SJSA1 (cell line): ENCODE measurements at places on chromosomes 3 and 15.
A peak's percentile ranks its signal among the peaks of the same experiment; 100 is the strongest.

- DNase-seq, result no peak
Measured at GRCh38 chr3:181719991-181720680, 8.4 kb downstream of the SOX2 start.

DNA sequence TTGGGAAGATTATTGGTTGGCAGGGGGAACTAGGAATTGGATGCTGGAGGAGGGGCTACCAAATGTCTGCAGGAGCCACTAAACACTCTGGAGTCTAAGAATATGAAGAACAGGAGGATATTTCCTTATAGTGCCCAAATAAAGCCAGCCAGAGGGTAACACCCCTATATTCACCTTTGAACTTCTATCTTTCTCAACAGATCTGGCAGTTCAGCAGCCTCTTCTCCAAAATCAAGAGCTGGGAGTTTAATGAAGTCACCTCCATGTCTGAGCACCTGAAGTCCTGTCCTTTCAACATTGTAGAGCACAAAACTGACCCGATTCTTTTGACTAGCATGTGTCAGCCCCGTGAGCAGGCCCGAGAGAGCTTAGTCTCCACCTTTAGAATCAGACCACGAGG is 33.3 kb downstream of the FBXO40 start:
- no peak for DNase-seq

DNA sequence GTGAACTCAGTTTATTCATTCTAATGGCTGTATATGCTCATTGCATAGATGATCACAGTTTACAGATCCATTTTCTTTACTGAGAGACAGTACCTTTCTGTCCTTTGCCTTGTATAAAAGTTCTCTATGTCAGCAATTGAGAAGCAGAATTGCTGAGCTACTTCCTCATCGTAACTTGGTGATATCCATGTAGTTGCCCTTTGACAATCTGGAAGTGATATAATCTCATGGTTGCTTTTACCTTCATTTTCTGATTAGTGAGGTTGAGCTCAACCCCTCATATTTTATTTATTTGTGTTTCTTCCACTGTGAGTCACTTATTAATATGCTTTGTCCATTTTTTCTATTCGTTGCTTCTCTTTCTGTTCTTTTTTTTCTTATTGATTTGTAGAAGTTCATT is 696.5 kb downstream of the AGBL1 start:
- DNase-seq, result no peak

- no peak for DNase-seq
Measured at GRCh38 chr3:178709051-178709450, 172.8 kb downstream of the KCNMB2 start.

GRCh38 chr3:37935756-37936666 is 54.6 kb upstream of the VILL start:
- peak; percentile 84 for DNase-seq

- DNase-seq, result no peak
Measured at GRCh38 chr3:152459118-152459515, 190.4 kb downstream of the MBNL1 start.

- no peak for DNase-seq
Measured at GRCh38 chr3:23262766-23263165, 59.6 kb downstream of the UBE2E2 start.

DNA sequence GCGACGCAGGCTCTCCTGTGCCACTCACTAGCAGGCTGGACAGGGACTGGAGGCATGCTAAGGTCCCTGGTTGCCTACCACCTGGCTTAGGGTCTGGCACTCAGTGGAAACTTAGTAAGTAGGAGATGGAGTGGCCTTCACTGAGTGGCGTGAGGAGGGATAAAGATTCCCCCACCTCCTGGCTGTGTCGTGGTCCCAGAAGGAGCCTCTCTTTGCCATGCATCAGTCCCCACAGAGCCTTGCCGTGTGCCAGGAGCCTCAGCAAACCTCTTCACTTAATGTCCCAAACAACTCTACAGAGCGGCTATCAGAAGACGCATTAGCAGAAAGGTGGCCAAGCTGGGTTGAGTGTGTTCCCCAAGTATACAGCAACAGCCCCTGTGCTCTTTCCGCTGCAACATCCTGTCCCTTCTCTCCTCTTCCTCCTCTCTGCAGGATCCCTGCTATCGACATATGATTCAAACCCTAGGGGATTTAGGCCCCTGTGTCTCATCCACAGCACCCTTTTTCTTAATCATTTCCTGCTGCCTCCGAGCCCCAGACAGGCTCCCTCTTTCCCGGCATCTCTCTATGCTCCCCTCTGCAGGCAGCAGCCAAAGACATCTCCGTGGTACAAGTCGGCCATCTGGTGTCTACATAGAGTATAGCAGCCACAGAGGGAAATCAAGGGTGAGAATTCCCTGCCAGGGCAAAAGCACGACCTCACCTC is 66.7 kb downstream of the SLC6A1 start:
- DNase-seq, result peak; percentile 67

GRCh38 chr3:150830094-150830681 is 67.2 kb upstream of the SIAH2 start:
- no peak for DNase-seq

DNA sequence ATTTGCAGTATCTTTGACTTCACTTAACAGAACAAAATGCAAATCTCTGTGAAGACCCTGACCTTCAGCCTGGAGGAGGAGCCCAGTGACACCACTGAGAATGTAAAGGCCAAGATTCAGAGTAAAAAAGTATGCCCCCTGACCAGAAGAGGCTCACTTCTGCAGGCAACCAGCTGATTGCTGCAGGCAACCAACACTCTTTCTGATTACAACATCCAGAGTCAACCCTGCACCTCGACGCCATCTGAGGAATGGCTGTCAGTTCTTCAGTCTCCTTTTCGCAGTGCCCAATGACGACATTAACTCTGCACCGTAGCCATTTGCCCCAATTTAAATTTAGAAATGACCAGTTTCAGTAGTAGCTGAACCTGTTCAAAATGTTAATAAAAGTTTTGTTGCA is 14.9 kb downstream of the ATP13A3 start:
- DNase-seq, result no peak

- peak; percentile 51 for DNase-seq
Measured at GRCh38 chr3:64595253-64595694, 92.5 kb downstream of the ADAMTS9 start.
